ENCODE measurements at places on chromosomes 1 and 21.

DNA sequence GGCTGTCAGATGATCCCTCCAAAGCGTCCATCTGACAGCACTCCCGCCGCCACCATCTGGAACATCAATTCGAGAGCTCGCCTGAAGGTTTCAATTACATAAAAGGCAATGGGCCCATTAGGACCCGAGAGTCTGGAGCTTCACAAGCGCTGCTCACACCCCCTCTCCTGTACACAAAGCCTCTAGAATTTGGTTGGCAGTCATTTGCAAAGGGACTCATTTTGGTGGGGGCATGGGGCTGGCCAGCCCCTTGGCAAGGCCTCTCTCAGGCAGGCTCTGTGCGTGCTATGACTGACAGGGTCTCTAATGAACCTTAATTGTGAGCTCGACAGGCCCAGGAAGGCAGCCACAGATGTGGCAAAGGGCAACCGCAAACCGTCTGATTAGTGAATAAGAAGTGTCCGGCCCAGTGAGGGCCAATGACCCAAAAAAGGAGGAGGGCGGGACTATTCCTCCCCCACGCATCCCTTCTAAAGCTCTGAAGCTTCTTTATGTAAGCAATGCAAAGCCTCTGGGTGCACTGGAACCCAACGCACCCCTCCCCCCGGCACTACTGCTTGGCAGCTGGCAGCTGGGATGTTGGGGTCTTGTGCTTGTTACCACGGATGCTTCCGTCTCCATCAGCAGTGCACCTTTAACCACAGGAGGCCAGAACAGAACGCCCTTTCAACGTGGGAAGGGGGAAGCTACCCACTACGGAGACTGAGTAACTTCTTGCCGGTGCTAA lies 79.4 kb downstream of the CAPZB start:
- DNase-seq: no peak

- DNase-seq: no peak
Measured at GRCh38 chr1:154170547-154171222, 15.8 kb upstream of the NUP210L start.

GRCh38 chr1:66539491-66539890 lies 5.5 kb downstream of the SGIP1 start:
- DNase-seq: no peak

GRCh38 chr1:235632506-235633401 lies 16.8 kb downstream of the GNG4 start:
- no peak for DNase-seq

DNA sequence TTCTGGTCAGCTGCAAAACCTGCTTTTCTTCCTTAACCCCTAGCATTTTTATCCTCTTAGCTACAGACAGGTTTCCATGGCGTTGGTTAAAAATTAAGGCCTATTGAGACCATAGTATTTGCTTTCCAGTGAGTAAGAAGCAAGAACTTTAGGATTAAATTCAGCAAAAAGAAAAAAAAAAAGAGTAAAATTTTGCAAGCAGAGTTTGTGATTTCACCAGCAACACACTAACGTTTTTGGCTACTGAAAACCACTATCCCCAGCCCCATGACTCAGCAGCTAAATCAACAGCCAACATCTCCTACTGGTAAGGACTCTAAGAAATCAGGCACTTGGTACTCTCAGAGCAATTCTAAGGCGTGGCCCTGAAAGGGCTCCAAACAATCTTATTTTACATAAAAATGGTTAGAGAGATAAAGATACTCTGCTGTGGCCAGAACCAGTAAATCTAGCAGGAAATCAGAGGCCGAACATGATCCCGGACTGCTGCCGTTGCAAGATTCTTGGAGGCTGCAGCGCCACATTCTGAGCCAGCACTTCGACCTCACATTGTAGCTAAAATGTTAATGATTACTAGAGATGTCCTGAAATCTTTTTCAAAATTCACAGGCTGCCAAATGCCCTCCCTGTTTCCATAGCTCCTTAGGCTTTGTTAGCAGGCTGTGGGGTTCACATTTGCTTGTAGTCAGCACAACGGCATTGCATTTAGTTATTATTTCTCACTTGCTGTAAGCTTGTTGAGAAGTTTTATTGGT lies 1.6 kb upstream of the ENO1 start:
- no peak for DNase-seq

GRCh38 chr1:12712076-12712475 lies 3.8 kb upstream of the AADACL3 start:
- DNase-seq: no peak

DNA sequence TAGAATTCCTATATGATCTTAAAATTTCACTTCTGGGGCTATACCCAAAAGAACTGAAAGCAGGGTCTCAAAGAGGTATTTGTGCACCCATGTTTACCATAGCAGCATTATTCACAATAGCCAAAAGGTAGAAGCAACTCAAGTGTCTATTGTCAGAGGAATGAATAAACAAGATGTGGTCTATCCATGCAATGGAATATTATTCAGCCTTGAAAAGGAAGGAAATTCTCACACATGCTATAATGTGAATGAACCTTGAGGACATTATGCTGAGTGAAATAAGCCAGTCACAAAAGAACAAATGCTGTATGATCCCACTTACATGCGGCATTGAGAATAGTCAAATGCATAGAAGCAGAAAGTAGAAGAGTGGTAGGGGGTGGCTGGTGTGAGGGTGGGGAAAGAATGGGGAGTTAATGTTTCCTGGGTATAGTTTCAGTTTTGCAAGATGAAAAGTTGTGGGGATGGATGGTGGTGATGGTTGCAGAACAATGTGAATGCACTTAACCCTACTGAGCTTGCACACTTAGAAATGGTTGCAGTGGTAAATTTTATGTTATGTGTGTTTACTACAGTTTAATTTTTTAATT lies 122.4 kb downstream of the TOMM20 start:
- no peak for DNase-seq

DNA sequence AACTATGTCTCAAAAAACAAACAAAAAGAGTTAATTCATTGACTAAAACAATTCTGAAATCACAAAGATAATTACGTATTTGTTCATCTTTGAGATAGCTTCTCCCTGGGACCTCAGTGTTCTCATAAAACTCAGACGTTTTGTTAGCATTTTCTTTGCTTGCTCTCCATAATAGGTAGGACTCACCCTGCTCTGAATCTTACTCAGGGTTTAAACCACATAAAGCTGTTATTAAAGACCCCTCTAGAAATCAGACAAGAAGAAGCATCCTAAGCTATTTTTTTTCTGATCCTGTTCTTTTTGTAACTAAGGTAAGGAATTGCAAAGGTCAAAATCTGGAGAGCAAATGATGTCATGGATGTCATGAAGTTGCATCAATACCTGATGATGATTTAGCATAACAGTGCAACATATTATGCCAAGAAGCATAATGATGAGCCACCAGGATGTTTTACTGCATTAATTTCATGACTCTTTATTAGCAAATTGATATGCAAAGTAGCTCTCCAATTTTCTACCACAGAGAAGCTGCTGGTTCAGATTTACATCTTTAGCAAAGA lies 2.4 kb downstream of the FBXO42 start:
- no peak for DNase-seq

- no peak for DNase-seq
Measured at GRCh38 chr1:50417946-50418599, 5.2 kb downstream of the DMRTA2 start.

GRCh38 chr1:32706491-32706890 lies 3.9 kb upstream of the SYNC start:
- no peak for DNase-seq

GRCh38 chr1:185341196-185341781 lies 24.2 kb upstream of the IVNS1ABP start:
- DNase-seq: no peak

- no peak for DNase-seq
Measured at GRCh38 chr21:14273736-14274538, 58.0 kb downstream of the RBM11 start.

DNA sequence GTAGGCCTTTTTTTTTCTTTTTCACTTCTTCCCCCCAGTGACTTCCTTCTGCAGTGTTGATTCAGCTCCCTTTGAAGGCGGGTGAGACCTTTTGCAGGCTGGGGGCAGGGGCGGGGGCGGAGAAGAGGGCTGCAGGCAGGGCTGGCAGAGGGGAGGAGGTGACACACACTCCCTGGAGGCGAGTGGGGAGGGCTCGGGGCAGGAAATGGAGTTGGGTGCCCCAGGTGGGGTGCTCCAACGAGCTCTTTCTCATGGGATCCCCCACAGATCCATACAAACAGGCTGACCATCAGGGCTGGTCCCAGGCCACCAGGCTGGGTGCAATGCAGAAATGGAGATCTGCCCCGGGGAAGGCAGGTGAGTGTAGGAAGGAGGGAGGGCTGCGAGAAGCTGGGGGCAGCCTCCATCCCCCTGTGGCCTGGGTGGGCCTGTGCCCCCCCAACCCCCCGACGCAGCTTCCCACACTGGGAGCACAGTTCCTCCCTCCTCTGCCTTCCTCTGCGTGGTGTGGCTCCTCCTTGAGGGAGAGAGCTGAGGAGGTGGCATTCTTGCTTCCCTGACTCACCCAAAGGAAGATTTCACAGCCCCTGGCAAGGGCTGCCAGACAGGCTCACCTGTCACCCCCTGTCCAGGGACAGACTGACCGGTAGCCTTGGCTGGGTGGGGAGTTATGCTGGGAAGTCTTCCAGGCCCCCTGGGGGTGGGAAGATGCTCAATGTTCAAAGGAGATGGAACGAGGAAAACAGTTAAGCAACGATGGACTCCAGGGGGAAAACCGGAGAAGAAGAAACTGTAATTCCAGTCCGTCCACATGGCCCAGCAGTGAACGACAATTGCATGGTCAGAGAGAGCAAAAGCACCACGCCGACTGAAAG lies 7.1 kb upstream of the ITGB2 start:
- DNase-seq: peak; percentile 85

- no peak for DNase-seq
Measured at GRCh38 chr1:37073854-37074379, 39.6 kb upstream of the GRIK3 start.

- no peak for DNase-seq
Measured at GRCh38 chr1:75733661-75734060, 9.2 kb downstream of the ACADM start.

- no peak for DNase-seq
Measured at GRCh38 chr1:245772325-245772724, 617.5 kb downstream of the KIF26B start.

- no peak for DNase-seq
Measured at GRCh38 chr1:170640581-170640980, 23.4 kb upstream of the PRRX1 start.

- no peak for DNase-seq
Measured at GRCh38 chr1:184943998-184944397, 30.3 kb downstream of the NIBAN1 start.

- no peak for DNase-seq
Measured at GRCh38 chr21:42301371-42302075, 13.7 kb downstream of the TFF3 start.

DNA sequence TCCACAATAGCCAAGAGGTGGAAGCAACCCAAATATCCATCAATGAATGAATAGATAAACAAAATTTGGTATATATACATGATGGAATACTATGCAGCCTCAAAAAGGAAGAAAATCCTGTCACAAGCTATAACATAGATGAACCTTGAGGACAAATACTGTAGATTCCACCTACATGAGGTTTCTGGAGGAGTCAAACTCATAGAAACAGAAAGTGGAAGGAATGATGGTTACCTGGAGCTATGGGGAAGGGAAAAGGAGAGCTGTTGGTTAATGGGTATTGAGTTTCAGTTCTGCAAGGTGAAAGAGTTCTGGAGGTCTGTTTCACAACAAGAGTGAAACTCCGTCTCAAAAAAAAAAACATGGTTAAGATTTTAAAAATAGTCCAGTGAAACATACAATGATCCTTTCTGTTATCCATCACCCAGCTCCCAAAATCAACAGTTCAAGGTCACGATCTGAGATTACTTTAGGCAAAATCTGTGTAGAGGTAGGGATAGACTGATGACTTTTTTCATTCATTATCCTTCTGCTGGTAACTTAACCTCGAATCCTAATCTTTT lies 80.8 kb upstream of the HNRNPU start:
- no peak for DNase-seq

DNA sequence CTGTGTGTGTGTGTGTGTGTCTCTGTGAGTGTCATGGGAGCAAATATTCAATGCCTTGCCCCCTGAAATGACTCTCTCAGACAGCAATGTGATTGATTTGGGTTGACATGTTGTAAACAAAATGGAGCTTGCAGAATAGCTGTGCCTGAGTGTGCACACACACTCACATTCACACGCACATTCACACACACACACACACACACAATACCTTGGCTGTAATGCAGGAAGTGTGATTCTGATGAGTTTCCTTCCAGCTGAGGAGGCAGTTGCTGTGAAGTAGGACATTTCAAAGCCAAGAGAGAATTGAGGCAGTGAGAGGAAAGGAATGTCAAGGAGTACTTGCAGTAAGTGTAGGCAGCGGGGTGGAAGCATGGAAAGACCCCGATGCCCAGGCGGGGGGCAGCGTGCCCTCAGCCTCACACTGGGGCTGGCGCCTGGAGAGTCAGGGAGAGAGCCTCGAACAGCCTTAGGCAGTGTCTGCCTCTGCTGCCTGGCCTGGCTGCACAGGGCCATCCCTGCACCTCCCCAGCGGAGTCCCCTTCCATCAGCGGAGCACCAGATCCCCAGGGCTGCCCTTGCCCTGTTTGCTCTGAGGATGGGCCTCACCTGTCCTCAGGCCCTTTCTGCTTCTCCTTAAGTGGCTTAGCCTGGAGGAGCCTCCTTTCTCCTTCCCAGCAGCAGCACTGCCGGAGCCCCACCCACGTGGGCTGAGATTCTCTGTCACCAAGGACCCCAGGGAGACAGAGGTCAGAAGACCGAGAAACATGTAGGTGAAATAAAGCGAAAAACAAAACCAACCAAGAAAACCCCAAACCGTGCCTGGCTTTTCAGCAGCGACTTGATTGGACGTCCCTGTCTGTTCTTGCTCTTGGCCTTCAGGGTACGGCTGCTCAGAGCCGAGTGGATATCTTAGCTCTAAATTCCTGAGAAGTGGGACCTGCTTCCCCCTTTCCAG lies 9.2 kb downstream of the VASH2 start:
- DNase-seq: no peak

DNA sequence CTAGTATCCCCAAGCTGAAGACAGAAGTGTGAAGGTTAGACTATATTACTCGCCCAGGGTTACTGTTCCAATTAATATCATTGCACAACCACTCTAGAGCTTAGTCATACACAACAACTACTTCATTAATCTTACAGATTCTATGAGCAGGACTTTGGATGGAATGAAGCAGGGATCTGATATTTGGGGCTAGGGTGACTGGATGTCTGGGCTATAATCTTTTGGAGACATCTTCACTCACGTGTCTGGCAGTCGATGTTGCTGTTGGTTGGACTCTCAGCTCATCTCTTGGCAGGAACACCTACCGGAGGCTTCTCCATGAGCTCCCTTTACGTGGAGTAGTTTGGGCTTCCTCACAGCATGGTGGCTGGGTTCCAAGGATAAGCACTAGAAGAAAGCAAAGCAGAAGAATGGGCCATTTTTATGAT lies 519.2 kb upstream of the B3GALT2 start:
- no peak for DNase-seq

- DNase-seq: no peak
Measured at GRCh38 chr1:100077531-100077930, 55.2 kb downstream of the SASS6 start.

GRCh38 chr1:209249785-209250440 lies 333.6 kb upstream of the CAMK1G start:
- DNase-seq: no peak
